ENCODE measurements at places on chromosomes 16 and 17.

DNA sequence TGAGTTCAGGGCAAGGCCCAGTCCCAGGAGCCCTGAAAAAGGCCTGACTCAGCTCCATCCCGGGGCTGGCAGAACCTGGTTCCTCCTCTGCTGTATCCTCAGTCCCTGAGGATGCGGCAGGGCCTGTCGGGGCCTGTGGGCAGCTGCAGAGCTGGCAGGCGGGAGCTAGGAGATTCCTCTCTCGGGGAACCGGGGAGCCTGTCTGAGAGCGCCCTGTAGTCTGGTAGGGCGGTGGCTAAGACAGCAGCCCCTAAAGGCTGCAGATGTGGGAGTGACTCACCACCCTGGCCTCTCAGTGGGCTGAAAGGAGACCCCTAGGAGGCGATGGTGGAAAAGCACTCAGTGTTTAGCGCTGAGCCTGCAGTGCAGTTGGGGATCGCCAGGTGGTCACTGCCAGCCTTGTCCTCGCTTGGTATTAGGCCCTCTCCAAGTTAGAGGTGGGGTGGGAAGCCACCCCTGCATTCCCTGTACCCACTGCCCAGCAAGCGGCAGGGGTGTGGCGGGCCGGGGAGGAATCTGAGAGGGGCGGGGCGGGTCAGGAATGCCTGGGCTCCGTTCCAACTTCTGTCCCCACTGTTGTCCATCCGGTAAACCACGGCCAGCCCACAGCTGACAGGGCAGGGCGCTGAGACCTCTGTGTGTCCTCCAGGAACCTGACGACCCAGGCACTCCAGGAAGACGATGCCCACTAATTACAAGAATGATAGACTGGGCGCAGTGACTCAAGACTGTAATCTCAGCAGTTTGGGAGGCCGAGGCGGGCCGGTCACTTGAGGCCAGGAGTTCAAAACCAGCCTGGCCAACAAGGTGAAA lies 29.5 kb upstream of the CDH1 start:
- no peak overlapping the region for H3K27ac ChIP-seq
- peaks cover 3% of the 10 kb centered on the region for H3K27me3 ChIP-seq
- no peak for DNase-seq
- no peaks in the 10 kb centered on the region for H3K36me3 ChIP-seq
- no peak overlapping the region for H3K4me3 ChIP-seq

GRCh38 chr17:36947922-36948716 lies 635 bp upstream of the AATF start:
- H3K27me3 ChIP-seq, result peaks cover 47% of the 10 kb centered on the region
- peaks cover 4% of the 10 kb centered on the region for H3K4me1 ChIP-seq
- H3K4me3 ChIP-seq, result peak overlapping the region; percentile 88
- no peak for DNase-seq
- peak overlapping the region; percentile 80 for H3K27ac ChIP-seq
- peaks cover 22% of the 10 kb centered on the region for H3K36me3 ChIP-seq

DNA sequence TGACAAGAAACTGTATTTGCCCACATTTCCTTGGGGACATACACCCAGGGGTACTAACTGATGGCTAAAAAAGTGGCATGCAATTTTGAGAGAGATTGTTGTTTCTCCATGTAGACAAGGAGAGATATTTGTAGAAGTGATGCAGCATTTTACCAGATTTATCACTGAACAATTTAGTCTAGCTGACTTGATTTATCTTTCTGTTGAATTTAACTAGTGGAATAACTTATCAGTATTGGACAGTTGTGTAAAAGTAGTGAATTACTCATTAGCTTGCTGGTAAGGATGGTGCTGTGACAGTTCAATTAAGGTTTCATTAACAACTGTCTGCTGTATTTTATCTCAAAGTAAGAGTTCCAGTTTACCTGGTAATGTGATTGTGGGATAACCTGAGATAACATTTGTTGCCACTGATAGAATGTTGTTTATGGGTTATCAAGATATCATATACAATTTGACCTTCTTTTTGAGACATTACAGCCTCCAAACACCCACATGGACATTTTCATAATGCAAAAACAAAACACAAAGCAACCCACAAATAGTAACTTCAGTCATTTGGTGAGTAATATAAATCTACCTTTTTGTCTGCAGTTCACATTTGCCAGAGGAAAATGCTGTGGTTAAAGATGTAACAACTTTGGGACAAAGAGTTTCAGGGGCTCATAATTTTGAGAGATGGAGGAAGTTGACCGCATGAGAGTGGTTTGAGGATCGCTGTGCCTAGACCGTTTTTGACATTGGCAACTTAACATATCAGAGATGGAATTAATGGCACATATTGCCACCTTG lies 3.8 kb downstream of the NLK start:
- peaks cover 81% of the 10 kb centered on the region for H3K4me1 ChIP-seq
- no peaks in the 10 kb centered on the region for H3K36me3 ChIP-seq
- no peaks in the 10 kb centered on the region for H3K27me3 ChIP-seq
- H3K27ac ChIP-seq, result no peak overlapping the region

- DNase-seq, result peak; percentile 35
- peak overlapping the region; percentile 78 for H3K4me3 ChIP-seq
- peak overlapping the region; percentile 86 for H3K27ac ChIP-seq
- H3K4me1 ChIP-seq, result peaks cover 21% of the 10 kb centered on the region
Observed at GRCh38 chr16:23509782-23510163, 521 bp downstream of the GGA2 start.

DNA sequence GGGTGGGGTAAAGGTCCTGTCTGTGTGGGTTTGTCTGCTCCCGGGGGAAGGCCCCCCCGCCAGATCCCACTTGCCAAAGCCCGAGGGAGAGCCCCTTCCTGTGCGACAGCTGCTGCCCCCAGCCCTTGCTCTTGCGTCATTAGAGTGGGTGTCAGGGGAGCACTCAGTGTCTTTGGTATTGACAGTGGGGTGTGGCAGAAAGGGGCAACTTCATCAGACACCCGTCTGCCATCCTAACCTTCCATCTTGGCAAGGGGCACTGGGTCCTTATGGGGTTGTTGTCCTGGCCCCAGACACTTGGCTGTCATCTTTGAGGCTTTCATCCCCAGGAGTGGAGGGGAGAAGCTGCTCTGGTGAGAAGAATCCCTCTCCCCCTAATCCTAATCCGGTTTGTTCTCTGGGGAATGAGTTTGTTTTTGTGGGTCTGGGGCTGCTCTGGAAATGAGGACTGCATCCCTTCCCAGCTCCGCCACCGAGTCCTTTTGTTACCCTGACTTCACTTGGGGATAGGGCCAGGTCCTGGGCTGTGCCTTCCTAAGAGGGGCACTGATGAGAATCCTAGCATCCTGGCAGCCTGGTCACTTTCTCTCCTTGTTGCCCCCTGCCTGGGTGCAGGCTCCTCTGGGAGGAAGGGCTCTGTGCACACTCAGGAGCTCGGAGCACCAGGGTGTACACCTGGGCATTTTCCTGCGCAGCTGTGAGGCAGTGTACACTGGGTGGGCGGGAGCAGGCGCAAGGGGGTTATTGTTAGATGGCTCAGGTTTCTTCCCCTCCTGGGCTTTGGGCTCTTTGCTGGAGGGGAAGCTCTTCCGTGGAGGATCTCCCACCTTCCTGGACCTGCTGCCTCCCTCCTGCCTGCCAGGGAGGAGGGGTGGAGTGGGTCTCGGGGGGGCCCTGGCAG lies 21.1 kb downstream of the GJD3 start:
- H3K27me3 ChIP-seq, result no peaks in the 10 kb centered on the region
- H3K27ac ChIP-seq, result peak overlapping the region; percentile 94
- H3K36me3 ChIP-seq, result no peaks in the 10 kb centered on the region
- DNase-seq, result peak; percentile 79
- peaks cover 72% of the 10 kb centered on the region for H3K4me1 ChIP-seq

- H3K27ac ChIP-seq, result no peak overlapping the region
- H3K36me3 ChIP-seq, result no peaks in the 10 kb centered on the region
- H3K4me1 ChIP-seq, result peaks cover 78% of the 10 kb centered on the region
- H3K27me3 ChIP-seq, result no peaks in the 10 kb centered on the region
- H3K4me3 ChIP-seq, result no peak overlapping the region
- DNase-seq, result peak; percentile 57
Observed at GRCh38 chr16:89406277-89406888, 84.0 kb downstream of the ANKRD11 start.

DNA sequence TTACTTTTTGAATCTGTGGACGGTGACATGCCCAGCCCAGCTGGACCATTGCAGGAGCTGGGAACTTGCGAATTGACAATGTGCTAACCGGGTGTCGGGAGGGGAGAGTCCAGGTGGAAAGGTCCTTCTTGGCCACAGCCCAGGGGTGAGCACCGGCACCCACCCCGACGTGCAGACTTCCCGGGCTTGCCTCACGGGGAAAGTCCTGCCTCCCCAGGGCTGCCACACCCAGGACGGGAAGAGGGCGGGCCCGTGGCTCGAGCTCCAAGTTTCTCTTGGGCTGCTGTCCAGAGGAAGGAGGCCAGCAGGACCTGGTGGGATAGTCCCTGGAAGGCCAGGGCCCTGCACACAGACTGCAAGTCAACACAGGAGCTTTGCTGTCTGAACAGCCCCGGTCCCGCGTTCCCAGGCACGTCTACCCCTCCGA lies 17.7 kb downstream of the CARD14 start:
- peak overlapping the region; percentile 49 for H3K27ac ChIP-seq
- DNase-seq, result peak; percentile 77
- H3K27me3 ChIP-seq, result peaks cover 4% of the 10 kb centered on the region
- peak overlapping the region; percentile 33 for H3K4me3 ChIP-seq
- no peaks in the 10 kb centered on the region for H3K36me3 ChIP-seq

DNA sequence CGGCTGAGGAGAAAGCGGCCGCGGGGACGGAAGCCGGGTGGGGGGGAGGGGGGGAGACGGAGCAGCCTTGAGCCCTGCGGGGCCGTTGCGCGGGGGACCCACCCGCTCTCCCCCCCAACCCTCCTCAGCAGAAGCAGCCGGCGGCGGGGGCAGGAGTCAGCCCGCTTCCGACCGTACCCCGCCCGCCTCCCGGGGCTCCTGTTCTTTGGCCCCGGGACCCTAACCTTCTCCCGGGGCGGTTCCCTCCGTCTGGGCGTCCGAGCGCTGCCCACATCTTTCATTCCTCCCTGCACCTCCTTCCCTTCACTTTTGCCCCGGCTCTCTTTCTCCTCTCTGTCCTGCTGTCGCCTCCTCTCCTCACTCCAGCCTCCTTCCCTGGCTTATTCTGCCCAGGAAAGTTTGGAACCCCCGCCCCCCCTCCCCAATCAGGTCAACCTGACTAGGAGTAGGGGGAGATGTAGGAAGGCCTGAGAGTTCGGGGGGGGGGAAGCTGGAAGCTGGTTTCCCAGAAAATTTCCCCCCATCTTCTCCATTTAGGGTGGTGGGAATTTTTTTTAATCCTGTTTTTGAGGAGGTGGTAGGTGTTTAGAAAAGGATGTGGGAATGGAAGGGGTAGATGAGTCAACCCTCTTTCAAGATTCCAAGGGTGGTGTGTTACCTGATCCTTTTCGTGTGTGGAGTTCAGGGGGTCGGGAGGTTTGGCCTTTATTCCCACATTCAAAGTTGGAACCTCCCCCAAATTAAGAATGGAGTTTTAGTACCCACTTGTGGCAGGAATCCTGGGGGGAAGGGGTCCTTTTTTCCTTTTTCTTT lies 427 bp upstream of the NLK start:
- DNase-seq, result no peak
- H3K27me3 ChIP-seq, result no peaks in the 10 kb centered on the region
- H3K36me3 ChIP-seq, result no peaks in the 10 kb centered on the region
- H3K4me3 ChIP-seq, result peak overlapping the region; percentile 74

- peaks cover 13% of the 10 kb centered on the region for H3K4me1 ChIP-seq
- H3K4me3 ChIP-seq, result no peak overlapping the region
- no peaks in the 10 kb centered on the region for H3K36me3 ChIP-seq
- no peak for DNase-seq
- H3K27ac ChIP-seq, result no peak overlapping the region
Observed at GRCh38 chr16:82945420-82946101, 318.8 kb downstream of the CDH13 start.

- DNase-seq, result no peak
- no peak overlapping the region for H3K27ac ChIP-seq
- H3K27me3 ChIP-seq, result peaks cover 17% of the 10 kb centered on the region
- H3K4me3 ChIP-seq, result no peak overlapping the region
Observed at GRCh38 chr17:44952946-44953475, 5.4 kb upstream of the KIF18B start.

DNA sequence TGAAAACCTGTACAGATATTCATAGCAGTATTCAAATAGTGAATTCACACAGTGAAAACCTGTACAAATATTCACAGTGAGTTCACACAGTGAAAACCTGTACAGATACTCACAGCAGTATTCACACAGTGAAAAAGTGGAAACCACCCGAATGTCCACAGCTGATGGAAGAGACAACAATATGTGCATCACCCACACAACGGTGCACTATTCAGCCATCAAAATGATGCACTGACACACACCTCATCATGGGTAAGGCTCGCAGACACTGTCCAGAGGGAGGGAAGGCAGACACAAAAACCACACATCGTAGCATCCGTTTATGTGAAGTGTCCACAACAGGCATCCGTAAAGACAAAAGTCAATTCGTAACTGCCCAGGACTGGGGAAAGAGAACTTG lies 100.9 kb downstream of the VPS53 start:
- H3K4me3 ChIP-seq, result no peak overlapping the region
- no peaks in the 10 kb centered on the region for H3K4me1 ChIP-seq
- H3K27ac ChIP-seq, result no peak overlapping the region
- DNase-seq, result no peak

DNA sequence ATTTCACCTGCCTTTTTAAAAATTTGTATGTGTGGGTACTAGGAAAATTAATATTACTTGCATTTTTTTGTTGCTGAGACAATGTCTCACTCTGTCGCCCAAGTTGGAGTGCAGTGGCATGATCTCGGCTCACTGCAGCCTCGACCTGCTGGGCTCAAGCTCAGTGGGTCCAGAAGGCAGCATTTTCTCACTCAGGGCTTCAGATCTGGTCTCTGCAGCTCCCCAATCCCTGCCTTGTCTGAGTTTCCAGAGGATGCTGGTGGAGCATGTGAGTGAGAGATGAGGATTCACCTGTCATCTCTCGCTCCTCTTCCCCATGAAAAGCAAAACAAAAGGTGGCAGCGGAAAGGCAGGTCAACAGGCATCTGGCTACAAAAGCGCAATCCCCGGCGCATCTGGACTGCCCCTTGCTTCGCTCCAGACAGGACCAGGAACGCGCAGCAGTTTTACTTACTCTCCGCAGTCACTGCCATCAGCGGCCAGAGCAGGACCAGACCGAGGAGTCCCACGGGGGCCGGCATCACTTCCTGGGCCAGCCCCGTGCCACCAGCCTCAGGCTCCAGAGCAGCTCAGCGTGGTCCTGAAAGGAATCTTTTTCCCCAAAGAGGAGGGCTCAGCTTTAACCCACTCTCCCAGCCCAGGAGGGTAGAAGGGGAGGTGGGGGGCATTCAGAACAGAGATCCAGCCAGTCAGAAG lies 59.9 kb downstream of the LITAF start:
- no peaks in the 10 kb centered on the region for H3K27me3 ChIP-seq
- H3K4me3 ChIP-seq, result no peak overlapping the region
- no peak for DNase-seq
- H3K27ac ChIP-seq, result no peak overlapping the region
- no peaks in the 10 kb centered on the region for H3K36me3 ChIP-seq

GRCh38 chr16:49786926-49787557 lies 68.9 kb downstream of the ZNF423 start:
- H3K27ac ChIP-seq, result no peak overlapping the region
- DNase-seq, result no peak

DNA sequence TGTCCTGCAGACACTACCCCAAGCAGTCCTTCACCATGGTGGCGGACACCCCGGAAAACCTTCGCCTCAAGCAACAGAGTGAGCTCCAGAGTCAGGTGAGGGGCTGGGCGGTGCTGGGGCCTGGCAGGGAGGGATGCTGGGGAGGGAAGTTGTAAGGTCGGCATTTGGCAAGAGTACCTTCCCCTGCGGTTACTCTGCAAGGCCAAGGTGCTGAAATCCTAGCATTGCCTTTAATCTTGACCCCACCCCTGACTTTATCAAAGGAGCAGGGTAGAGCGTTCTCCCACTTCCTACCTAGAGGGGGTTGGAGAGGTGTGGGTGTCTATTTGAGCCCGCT lies 20.5 kb downstream of the LASP1 start:
- H3K36me3 ChIP-seq, result peaks cover 84% of the 10 kb centered on the region
- no peak overlapping the region for H3K27ac ChIP-seq
- H3K4me3 ChIP-seq, result no peak overlapping the region
- peaks cover 57% of the 10 kb centered on the region for H3K4me1 ChIP-seq

All from heart left ventricle (tissue), 16 donors.